ENCODE measurements at places on chromosomes 7 and 10.

DNA sequence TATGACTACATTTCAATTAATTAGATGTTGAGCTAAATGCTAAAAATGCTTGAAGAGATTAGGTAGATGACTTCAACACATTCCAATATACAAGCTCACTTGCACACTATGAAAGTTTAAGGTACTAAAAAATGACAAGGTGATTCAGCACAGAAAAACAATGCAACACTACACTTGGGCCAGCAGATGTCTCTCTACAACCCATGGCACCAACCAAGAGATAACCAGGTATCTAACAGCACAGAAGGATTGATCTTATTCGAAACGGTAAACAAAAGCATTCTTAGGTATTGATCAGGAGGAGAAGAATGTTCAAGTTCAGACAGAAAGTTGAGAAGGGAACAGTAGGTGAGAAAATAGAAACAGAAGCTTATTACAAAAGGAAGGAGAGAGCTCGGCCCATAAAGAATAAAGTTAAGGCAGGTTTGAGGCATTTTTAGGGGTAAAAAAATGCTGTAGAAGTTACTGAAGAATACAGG, 248.2 kb upstream of the KLF14 start:
- DNase-seq, result peak; percentile 81

DNA sequence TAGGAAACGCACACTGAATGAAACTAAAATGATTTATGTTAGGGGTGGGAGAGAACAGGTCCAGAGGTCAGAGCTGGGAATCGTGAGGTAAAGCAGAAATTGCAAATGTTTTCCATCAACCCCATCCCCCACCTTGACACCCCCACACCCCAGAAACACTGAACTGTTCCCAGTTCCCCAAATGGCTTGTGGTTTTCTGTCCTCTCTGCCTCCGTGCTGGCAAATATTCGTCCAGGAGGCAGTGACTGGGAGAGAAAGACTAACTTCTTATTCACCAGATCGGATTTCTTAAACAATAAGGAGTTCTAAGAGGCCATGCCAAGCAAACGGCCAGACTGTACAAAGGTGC, 730 bp upstream of the RASSF4 start:
- DNase-seq, result no peak

DNA sequence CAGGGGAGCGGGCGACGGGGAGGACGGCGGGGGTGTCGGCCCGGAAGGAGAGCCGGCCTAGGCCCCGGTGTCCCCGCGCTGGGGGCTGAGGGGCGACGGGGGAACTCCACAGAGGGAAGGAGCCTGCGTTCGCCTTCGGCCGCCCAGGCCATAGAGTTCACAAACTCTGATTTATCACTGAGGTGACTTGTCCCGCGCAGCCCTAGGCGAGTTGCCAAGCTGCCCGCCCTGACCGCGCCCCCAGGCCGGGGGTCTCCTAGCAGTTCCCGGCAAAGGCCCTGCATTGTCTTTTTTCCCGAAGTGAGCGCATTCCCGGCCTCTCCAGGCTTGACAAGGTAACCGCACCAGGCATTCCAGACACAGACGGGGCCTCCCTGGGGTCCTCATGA, 2.9 kb upstream of the NKX6-2 start:
- DNase-seq, result peak; percentile 57

DNA sequence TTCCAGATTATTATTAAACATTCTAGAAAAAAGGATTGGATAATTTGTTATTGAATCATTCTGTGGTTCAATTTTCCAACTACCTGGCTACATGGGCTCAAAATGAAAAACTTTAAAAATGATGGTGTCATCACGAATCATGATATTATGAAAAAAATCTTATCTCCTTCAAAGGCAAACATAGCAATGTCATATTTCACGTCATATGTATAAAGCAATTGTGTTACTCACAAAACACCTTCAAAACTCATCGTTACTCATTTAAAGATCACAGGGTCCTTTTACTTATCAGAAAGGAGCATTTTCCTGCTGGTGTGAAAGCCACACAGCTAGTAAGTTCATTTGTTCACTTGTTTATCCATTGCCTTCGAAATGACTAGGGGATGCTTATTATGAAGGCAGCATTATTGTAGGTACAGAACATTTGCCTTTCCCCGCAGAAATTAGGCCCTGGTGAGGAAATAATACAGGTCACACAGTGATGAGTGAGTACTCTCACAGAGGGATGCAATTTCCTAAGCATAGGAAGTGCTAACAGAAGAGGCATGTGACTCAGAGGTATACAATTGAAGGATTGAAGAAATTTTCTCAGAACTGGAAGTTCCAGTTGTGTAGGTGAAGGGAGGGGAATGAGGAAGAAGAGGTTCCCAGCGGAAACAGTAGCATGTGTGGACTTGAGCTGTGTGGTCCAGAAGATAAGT, 478.7 kb downstream of the INHBA start:
- peak; percentile 42 for DNase-seq

GRCh38 chr10:83539528-83540308, 599.6 kb upstream of the GHITM start:
- DNase-seq, result peak; percentile 28

- DNase-seq, result peak; percentile 85
These were observed 70.8 kb downstream of the FRMD4A start for GRCh38 chr10:14259696-14260566.

DNA sequence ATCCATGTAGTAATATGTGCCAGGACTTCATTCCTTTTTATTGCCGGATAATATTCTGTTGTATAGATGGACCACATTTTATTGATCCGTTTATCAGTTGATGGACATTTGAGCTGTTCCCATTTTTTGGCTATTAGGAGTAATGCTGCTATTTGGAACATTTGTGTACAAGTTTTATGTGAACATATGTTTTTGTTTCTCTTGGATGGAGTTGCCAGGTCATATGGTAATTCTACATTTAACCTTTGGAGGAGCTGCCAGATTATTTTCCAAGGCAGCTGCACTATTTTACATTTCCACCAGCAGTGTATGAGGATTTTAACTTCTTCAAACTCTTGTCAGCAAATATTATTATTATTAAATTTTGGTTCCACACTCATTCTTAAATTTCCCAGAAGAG, 59.2 kb downstream of the C10orf90 start:
- DNase-seq, result no peak

- DNase-seq, result peak; percentile 33
These were observed 73.0 kb upstream of the IL6 start for GRCh38 chr7:22653951-22654350.

GRCh38 chr10:51119441-51119840, 45.2 kb downstream of the PRKG1 start:
- DNase-seq, result no peak

DNA sequence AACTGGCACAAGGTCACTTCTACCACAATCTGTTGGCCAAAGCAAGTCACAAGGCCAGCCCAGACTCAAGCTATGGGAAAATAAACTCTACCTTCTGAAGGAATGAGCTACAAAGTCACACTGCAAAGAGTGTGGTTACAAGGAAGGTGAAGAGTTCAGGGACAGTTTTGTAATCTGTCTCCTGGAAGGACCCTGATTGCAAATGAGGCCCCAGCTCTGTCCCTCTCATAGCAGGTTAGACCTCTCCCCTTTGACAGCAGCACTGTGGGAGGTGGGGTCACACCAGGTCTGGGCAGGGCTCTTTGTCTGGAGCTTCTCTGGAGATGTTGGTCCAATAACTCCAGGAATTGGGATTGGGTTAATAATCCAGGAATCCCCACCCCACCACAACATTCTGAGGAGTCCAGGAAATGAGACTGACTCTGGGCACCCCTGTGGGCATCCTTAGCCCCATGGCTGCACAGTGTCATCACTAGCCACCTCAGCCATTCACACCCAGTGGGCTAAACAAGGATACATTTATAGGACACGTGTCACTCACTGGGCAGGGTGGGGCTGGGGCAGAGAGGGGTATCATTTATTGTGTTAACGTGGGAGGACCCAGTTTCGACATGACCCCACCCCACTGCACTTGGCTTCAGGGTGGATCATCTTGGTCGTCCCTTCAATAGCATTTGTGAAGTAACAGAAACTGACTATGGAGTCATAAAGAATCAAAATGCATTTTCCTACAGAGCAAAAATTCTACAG, 23.7 kb upstream of the C10orf105 start:
- DNase-seq, result no peak

- DNase-seq, result peak; percentile 74
These were observed 9.2 kb upstream of the FOXP2 start for GRCh38 chr7:114405427-114405826.

GRCh38 chr10:124448696-124449169, 1.1 kb downstream of the NKX1-2 start:
- no peak for DNase-seq

- DNase-seq, result no peak
These were observed 103.7 kb upstream of the ANKRD1 start for GRCh38 chr10:91024541-91024940.

- DNase-seq, result no peak
These were observed 203.9 kb downstream of the ELFN1 start for GRCh38 chr7:1873857-1874589.

- no peak for DNase-seq
These were observed 16.4 kb upstream of the SRRM3 start for GRCh38 chr7:76185187-76185896.

DNA sequence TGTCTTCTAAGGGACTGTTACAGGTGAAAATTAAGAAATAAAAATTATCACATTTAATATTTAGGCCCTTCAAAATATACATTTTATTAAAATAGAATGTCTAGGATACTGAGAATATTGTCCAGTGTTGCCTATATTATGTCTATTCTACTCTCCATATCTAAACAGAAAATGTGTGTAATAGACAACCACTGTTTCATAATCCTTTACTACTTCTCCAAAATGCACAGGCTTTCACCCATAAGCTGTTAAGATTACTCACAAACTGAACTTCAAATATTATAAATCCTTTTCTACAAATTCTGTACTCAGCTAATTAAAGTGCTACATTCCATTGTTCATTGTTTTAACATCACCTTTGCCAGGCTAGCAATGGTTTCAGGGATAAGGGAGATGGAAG, 56.7 kb upstream of the TFEC start:
- DNase-seq, result no peak

DNA sequence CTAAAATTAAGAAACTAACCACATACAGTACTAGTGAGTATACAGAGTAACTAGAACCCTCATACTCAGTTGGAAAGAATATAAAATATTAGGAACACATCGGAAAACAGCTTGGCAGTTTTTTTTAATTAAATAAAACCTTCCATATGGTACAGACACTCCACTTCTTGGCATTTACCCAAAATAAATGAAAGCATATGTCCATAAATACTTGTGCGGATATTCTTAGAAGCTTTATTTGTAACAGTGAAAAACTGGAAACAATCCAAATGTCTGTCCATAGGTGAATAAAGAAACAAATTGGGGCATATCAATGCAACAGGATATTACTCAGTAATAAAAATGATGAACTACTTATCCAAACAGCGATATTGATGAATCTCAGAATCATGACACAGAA, 410.0 kb downstream of the HTR7 start:
- no peak for DNase-seq

DNA sequence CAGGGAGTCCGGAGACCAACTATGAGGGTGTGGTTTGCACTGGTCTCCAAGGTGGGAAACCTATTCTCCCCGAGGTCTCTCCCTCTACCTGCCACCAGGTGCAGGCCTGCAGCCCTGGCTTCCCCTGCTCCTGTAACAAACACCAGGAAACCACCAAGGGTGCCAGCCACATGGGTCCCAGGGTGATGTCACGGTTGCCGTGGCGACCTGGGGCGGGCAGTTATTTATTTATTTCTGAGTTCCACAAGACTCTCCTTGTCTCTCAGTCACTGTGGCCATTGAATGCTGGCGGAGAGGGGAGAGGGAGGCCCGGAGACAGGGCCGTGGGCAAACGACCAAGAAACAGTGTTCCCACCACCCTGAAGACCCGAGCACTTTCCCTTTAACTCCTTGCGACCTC, 27.0 kb downstream of the MMD2 start:
- no peak for DNase-seq

GRCh38 chr7:39417642-39418041, 148.6 kb upstream of the YAE1 start:
- no peak for DNase-seq

GRCh38 chr7:141333459-141333858, 217.8 kb upstream of the AGK start:
- DNase-seq, result peak; percentile 34

- DNase-seq, result no peak
These were observed 62.9 kb upstream of the MXI1 start for GRCh38 chr10:110144507-110144906.

- peak; percentile 40 for DNase-seq
These were observed 2.1 kb downstream of the KIF5B start for GRCh38 chr10:32054094-32054493.

DNA sequence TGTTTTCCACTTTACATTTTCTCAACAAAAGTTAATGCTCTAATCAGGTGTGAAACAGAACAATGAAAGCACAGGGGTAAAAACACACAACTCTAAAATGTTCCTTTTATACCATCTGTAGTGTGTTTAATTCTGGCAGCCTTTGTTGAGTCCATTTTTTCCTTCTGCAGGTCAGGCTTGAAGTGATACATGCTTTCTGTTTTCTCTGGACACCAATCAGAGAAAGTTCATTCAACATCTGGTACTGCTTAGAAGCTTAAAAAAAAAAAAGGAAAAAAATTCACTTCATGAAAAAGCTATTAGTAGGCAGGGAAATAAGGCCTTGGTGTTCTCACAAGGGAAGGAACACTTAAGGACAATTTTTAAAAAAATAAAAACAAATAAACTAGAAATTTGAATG, 231.3 kb upstream of the RHOBTB1 start:
- DNase-seq, result no peak

DNA sequence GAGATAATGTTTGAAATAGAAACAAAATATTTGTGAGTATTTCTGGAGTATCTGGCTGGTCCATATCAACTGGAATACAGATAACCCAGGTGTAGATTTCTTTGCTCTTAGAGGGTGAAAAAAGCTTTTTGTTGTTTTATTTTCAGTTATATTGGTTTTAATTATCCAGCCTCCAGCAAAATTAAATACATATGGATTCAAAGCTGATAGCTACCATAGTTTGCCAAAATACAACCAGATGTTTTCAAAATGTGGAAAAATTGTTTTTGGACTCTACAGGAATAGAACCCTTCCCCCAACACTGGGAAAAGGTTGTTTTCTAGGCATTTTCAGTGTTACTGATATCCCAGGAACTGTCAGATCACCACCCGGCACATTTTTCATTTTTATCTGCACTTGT, 30.1 kb downstream of the LRRC17 start:
- no peak for DNase-seq

DNA sequence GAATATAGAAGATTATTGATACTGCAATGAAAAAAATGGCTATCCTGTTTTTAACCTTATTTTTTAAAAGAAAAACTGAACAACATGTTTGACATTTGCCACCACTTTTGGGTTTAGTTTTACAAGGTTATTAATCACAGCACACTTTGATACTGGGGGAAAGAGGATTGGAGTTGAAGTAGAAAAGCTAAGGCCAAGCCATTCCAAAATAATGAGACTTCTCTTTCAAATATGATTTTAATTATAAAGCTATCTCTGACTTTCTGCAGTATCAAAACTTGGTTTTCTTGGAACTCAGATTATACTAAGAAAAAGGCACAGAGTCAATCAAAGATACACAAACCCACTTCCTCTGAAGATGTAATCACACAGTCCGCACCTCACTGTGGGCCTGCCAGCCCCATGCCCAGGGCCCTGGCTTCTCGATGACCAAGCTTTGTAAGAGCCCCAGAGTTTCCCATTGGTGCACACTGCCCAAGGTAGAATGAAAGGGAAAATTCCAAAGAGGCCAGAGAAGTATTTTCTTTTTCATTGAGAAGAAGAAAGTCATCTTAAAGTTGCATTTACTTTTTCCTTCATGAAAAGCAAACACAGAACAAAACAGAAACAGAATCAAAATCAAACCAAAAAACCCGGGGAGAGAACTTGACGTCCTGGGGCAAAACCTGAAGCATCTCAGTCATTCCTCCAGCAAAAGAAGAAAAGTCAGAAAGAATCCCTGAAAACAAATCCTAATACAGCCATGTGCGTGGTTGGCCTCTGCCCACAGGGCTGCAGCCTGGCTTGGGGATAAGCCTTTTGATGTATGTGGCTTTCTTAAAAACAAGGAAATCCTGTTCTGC, 187.7 kb upstream of the KLF6 start:
- no peak for DNase-seq

Measured in renal cortical epithelial cell (primary cell).